ENCODE measurements at places on chromosomes 5 and 9.

DNA sequence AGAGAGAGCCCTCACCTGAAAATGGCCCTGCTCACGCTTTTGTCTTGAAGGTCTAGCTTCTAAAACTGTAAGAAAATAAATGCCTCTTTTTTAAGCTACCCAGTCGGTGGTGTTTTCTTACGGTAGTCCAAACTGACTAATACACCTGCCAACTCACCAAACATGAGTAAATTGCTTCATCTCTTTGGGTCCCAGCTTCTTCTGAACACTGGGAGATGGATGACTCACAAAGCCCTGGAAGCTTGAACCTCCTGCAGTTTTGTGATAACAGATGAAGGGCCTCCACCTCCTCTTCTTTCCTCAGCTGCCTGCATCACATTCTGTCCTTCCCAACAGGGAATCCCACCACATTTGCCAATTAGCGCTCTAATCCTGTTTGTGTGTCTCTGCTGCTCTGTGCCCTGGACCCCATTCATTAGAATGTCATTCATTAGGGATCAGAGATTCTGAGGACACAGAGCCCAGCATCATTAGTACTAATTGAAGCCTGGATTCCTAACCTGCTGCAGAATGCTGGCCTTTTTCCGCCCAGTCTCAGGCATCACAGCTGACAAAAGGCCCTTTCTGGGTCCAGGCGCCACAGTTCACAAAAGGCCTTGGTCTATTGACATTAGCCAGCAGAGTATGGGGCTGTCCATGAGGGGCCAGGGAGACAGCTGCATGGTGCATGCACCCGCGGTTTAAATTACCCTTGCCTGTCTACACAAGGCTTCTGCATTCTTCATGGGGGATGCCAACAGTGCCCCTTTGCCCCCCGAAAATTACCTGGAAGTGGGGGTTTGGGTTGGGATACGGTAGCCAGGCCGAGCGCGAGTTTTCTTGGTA lies 349.3 kb downstream of the SEMA5A start:
- no peak for DNase-seq

- DNase-seq: peak; percentile 4
Measured at GRCh38 chr5:82512025-82512424, 233.9 kb upstream of the RPS23 start.

- DNase-seq: no peak
Measured at GRCh38 chr9:84711936-84712335, 42.4 kb downstream of the NTRK2 start.

DNA sequence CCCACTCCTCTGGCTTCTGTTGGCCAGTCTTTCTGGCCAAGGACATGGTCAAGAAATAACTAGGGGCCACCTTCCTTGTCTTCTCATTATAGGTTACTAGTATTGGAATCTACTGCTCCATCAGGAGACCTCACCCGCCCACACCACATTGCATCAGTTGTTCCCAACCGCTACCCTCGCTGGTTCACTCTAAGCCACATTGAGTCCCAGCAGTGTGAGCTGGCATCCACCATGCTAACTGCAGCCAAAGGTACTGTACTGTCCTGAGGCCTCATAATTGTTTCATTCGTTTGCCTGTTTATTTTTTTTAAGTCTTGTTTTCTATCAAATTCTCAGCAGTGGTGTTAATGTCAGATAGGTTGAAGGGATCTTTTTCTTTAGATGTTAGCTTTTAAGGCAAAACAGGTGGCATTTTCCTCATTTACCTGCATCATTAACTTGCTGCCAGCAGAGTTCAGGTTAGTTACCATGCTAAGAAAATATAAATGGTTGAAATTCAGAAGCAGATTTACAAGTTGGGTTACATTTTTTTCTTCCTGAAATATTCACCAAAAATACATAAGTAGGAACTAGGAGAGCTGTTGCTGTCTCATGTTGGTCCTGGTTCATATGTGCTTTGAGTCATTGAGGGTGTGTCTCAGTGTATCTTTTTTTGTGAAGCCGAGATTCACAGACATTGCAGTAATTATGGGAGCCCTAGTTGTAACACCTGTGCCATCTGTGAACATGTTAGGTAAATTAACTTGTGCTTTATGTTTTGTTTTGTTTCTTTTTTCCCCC lies 206.9 kb downstream of the ZSWIM6 start:
- DNase-seq: no peak

Measured in stimulated activated CD4-positive, alpha-beta T cell treated with anti-CD3 and anti-CD28 coated beads, Interleukin-4, amount 100 ng/mL, for 1 hour (primary cell).